ENCODE measurements at places on chromosomes 11 and 22.
A peak's percentile ranks its signal among the peaks of the same experiment; 100 is the strongest.

DNA sequence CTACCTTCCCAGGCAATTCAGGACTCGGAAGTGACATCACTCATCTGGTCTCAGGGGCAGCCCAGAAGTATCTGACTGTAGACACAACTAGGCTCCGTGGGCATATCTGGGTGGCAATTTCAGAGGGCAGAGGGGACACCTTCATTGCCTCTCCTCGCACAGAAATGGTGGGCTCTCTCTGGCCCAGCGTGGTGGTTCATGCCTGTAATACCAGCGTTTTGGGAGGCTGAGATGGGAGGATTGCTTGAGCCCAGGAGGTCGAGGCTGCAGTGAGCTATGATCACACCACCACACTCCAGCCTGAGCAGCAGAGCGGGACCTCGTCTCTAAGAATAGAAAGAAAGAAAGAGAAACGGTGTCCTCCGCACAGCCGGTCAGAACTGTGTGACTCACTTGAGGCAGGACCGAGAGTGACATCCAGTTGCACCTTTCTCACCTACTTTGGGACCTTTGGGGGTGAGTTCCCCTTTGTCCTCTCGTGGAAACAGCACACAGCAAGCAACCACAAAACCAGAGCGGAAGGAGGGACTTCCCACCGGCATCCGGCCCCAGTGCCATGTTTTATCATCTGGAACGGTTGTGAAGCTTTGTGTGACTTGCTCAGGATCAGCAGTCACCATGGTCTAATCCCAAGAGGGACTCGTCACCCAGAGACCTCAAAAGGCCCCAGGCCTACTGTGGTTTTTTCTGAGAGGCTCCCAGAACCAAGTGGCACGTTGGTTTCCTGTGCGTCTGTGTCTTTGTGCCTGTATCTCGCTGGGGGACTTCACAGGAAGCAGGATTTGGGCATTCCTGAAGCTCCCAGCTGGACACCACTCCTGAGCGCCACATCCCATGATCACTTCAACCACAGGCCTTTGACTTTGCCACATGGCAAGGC lies 38.4 kb upstream of the EMID1 start:
- DNase-seq, result peak; percentile 53

- peak; percentile 4 for DNase-seq
Observed at GRCh38 chr22:45441138-45441537, 27.6 kb downstream of the RIBC2 start.

DNA sequence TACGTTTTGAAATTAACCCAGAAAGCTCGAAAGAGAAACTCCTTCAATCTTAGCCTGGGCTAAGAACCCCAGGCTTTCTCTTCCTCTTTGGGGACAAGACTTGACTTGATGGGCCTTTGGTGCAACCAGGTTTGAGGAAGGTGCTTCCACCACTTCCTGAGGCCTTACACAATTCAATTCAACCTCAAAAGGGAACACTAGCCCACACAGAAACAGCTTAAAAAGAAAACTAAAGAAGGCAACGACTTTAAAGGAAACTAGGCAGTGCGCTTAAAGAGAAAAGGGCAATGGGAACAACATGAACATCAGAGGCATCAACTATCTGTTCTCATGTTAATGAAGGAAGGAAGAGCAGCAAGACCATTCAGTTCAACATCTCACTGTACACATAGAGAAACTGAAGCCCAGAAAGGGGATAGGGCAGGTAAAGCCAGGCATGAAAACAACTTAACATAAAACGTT lies 24.8 kb downstream of the PAK1 start:
- no peak for DNase-seq

- no peak for DNase-seq
Observed at GRCh38 chr11:36155770-36156160, 133.5 kb downstream of the COMMD9 start.

DNA sequence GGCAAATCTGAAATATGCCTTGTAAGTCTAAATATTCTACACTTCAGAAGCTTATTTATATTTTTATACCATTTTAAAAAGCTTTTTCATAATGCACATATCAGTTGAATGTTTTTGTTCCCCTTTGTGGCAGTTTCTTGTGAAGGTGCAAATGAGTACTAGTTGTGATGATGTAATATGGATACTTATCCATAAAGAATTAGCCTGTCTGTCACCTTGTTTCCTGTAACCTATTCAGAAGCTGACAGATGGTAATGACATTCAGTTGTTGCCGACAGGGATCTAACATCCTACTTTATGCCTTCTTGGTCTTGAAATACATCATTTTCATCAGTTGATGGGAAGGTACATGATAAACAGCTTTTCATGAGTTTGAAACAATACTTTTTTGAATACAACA lies 2.9 kb downstream of the QSER1 start:
- DNase-seq, result no peak

GRCh38 chr11:126518071-126518971 lies 162.8 kb downstream of the ST3GAL4 start:
- DNase-seq, result no peak

DNA sequence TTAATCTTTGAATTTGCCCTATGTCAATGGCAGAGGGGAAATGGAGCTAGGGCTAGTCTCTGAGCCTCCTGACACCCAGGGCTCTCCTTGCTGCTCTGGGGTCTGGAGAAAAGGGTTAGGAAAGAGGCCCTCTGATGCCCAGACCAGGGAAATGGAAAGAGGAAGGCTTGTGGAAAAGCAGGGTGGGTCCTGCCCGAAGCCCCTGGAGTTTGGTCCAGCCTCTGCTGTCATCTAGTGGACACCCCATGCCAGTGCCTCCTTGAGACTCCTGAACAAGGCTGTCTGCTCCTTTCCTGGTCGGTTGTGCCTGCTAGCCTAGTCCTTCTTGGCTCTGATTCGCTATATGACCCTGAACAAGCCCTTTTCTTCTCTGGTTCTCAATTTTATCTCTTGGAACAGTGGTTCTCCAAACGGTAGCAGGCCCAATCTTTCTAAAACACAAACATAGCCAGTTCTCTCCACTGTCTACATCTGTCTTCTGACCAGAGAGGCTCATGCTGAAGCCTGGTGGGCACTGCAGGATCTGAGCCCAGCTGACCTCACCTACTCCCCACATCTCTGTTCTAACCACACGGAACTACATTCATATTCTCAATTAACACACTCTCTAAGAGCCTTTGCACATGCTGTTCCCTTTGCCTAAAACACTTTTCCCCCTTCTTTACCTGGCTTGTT lies 8.8 kb upstream of the PLA2G3 start:
- DNase-seq, result no peak

GRCh38 chr11:82356316-82356715 lies 377.3 kb downstream of the FAM181B start:
- no peak for DNase-seq

- no peak for DNase-seq
Observed at GRCh38 chr11:134932761-134933160, 520.7 kb upstream of the B3GAT1 start.

- no peak for DNase-seq
Observed at GRCh38 chr22:44583854-44584253, 85.8 kb upstream of the RTL6 start.

- peak; percentile 68 for DNase-seq
Observed at GRCh38 chr22:36344106-36344827, 43.5 kb downstream of the MYH9 start.

DNA sequence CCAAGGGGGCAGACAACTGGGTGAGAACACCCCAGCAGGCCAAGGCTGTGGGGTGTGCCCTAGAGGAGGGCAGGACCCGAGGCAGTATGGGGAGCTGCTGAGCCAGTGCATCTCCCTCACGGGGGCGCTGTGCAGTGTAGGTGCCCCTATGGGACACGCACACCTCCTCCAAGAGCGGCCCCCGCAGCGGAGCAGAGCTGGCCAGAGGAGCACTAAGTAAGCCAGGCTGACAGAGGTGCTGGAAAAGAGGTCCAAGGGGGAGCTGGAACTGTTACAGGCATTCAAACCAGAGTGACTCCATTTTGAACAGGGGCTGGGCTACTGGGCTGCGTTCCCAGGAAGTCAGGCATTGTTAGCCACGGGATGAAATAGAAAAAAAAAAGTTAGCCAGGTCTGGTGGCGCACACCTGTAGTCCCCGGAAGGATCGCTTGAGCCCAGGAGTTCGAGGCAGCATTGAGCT lies 41.8 kb downstream of the TST start:
- DNase-seq, result peak; percentile 81
